ENCODE measurements at places on chromosomes 12 and 14.

DNA sequence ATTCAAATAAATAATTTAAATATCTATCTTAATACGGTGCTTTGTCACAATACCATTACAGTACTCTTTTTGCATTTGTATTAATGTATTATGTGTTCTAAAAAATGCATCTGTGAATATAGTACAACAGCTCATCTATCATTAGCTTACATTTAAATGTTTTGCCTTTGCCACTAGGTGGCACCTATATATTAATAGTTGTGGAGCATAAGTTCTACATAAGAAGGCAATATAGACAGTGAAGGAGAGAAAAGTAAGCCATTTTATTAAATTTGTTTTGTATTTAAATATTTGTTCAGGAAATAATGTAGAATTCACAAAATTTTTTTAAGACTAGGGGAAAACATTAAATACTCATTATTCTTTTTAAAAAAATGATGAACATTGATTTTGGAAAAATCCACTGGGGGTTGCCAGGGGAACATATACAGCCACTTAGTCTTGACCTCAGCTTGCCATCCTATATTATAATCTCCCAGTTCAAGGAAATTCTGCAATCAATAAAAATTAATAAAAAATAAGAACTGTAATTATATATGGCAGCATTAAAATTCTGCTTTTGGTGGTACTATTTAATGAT lies 9.8 kb downstream of the CCER1 start:
- peak; percentile 17 for DNase-seq

DNA sequence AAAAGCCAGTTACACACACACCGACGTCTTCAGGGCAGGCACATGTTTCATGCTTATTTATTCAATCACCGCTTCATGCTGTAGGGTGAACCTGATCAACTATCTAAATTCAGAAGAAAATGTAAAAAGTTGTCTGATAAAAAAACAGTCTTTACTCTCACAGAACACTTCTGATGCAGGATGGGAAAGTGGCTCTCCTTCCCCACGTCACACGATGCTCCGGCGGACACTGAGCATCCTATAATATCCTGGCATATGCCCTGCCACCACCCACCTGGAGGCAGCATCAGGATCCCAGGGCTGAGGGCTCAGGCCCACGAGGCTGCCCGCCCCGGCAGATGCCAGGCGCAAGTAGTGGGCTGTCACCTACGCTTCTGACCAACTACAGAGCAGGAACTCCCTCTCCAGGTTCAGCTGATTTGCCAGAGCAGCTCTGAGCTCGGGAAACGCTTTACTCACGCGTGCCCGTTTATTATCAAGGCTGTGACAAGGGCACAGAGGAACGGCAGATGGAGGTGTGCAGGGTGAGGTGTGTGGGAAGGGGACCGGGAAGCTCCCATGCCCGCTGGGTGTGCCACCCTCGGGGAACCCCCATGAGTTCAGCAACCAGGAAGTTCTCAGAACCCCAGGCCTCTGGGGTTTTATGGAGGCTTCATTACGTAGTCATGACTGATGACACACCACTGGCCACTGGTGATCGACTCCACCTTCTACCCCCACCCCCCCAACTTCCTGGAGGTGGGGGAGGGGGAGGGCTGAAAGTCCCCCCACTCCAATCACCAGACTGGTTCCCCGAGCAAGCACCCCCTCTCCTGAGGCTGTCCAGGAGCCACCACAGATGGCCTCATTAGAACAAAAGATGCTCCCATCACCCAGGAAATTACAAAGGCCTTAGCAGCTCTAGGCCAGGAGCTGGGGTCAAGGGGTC lies 32.1 kb downstream of the SLC15A4 start:
- DNase-seq: peak; percentile 9

- no peak for DNase-seq
These were observed 209.3 kb downstream of the TTC8 start for GRCh38 chr14:89033756-89034155.

GRCh38 chr12:96338852-96339471 lies 61.3 kb downstream of the CDK17 start:
- no peak for DNase-seq

GRCh38 chr14:23310546-23310945 lies 3.9 kb downstream of the BCL2L2 start:
- no peak for DNase-seq

- DNase-seq: no peak
These were observed 53.6 kb downstream of the FBXW8 start for GRCh38 chr12:116964054-116965050.

GRCh38 chr12:106044773-106045172 lies 94.0 kb downstream of the NUAK1 start:
- no peak for DNase-seq

GRCh38 chr14:20671597-20672283 lies 12.6 kb upstream of the RNASE4 start:
- no peak for DNase-seq

DNA sequence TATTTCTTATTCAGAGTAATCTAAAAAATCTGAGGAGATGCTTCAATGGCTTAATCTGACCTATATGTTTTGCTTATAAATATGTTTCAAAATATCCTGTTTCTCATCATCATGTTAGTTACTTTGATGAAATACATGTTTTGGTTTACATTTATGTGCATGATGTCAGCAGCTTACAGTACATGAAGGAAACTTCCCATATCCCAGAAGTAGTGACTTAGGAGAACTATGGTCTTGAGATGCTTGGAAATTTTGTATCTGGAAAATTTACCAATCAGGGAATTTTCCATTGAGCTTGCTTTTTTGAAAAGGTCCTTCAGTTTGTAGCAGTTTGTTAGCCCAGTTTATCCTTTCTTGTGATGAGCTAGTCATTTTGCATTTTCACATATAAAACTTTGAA lies 73.3 kb downstream of the RASSF8 start:
- DNase-seq: no peak

DNA sequence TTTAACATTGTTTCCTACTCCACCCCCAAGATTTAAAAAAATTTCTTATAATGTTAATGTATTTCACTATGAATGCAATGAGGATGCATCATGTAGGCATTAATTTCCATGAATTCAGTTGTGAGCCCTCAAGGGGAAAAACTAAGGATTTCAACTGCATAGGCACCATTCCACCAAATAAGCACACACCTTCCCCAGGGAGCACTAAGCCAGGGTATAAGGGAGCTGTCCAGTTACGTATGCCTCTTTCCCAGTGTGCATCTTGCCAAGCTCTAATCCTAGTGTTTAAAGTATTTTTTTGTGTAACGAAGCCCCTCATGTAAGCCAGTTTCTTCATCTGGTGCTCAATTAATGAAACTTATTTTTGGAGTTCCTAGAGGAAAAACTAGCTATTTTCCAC lies 6.6 kb downstream of the FERMT2 start:
- no peak for DNase-seq

- DNase-seq: no peak
These were observed at the start of gene CCDC198 for GRCh38 chr14:57493467-57494181. Gene CCDC198, minus strand, starts transcription at chr14:57493857. Its CDS starts 142 bp downstream, at chr14:57493715.

GRCh38 chr12:72509891-72510290 lies 237.7 kb downstream of the TRHDE start:
- no peak for DNase-seq

GRCh38 chr12:13247596-13247995 lies 51.1 kb downstream of the EMP1 start:
- DNase-seq: peak; percentile 71

DNA sequence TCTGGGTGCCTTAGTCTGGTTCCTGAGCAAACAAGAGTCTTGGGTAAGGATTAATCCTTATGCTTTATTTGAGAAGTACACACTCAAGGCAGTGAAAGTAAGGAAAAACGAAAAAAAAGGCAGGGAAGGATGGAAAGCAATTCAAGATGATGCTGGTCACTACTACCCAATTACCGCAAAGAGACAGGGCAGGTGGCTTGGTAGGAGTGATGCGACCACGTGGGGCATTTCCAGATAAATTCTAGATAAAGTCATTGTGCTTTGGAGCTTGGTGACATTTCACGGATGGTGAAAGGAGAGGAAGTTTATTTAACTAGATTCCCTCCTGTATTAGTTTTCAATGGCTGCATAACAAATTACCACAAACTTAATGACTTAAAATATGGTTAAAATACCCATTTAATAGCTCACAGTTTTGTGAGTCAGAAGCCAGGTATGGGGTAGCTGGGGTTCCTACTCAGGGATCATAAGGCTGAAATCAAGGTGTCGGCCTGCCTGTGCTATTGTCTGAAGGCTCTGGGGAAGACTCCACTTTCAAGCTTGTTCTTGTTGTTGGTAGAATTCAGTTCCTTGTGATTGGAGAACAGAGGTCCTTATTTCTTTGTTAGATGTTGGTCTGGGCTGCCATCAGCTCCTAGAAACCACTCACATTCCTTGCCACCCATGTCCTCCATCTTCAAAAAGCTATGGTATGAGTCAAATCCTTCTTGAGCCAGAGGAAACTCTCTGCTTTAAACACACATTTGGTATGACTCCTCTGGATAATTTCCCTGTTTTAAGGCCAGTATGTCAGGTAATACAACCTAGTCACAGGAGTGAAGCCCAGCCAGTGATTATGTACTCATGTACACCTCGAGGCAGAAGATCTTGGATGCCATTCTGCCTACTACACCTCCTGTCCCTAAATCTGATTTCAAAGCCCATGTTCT lies 5.6 kb upstream of the HMGA2 start:
- DNase-seq: peak; percentile 93

- DNase-seq: no peak
These were observed 8.8 kb upstream of the ANKRD33 start for GRCh38 chr12:51879102-51879501.

- DNase-seq: peak; percentile 15
These were observed 19.7 kb downstream of the BTBD6 start for GRCh38 chr14:105267820-105268548.

DNA sequence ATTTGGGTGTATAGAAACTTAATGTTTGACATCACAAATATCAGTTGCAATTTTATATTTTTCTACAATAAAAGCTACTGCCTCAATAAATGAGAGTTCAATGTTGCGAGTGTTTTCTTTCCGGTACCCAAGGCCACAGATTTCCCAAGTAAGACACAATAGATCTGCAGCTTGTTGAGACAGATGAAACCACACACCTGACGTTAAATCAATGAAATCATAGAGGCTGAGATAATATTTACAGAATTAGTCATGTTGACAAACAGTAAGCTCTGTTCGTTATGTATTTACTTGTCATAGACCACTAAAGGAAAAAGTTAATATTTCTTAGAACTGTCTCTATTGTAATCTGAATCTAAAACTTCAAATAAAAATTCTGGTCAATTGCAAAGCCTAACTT lies 49.2 kb upstream of the PTHLH start:
- DNase-seq: peak; percentile 89

GRCh38 chr14:38250331-38250730 lies 5.6 kb downstream of the CLEC14A start:
- DNase-seq: no peak

DNA sequence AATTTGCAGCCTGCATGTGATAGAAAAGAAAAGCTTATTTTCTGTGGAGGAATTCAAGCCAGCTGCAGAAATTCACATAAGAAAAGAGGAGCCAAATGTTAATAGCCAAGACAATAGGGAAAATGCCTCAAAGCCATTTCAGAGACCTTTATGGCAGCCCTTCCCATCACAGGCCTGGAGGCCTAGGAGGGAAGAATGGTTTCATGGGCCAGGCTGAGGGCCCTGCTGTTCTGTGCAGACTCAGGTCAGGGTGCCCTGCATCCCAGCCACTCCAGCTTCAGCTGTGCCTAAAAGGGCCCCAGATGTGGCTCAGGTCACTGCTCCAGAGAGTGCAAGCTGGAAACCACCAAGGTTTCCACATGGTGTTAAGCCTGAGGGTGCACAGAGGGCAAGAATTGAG lies 21.2 kb upstream of the CCDC88C start:
- DNase-seq: no peak

DNA sequence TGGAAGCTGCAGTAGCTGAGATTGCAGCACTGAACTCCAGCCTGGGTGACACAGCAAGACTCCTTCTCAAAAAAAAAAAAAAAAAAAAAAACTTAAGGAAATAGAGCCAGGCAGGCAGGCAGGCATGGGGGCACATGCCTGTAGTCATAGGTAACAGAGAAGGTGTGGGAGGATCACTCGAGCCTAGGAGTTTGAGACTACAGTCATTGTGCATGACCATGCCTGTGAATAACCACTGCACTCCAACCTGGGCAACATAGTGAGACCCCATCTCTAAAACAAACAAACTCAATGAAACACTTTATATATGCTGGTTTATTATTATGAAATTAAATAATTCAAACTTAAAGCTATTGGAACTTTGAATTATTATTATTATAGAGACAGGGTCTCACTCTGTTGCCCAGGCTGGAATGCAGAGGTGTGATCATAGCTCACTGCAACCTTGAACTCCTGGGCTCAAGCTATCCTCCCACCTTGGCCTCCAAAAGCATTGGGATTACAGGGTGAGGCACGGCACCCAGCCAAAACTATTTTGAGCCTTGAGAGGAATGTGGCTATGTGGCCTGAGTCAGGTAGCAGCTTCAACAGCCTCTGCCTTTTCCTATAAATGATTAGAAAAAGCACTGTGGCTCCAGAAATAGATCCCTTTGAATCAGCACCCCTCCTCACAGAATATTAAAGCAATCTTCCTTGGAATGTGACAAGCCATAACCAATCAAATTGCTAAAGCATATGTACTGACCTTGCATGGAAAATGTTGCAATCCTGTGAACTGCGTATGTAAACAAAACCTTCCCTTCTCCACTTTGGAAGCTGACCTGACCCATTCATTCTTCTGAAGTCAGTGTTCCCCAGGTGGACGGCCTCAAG lies 34.7 kb upstream of the YY1 start:
- peak; percentile 25 for DNase-seq

- no peak for DNase-seq
These were observed 47.8 kb downstream of the ATL1 start for GRCh38 chr14:50607761-50608160.

DNA sequence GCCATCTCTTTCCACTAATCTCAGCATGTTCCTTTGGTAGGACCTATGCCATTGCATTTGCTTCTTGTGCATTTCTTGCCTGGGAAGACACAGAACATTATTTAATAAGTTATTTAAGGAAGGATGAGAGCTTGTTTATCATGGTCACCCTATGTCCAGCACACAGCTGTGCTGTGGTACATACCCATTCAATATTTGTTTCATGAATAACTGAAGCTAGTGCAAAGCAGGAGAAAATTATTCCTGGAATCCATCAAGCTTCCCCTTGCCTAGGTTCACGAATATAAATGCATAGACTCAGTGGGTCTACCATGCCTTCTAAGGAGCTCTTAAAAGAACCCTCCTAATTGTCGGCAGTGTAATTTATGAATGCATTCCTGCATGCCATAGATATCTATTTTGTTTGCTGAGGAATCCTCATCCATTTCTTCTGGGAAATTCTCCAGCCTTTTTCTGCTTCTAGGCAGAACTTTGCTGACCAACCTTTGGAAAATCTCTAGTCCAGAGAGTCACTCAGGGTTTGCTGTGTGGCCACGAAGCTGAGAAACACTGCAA lies 599.8 kb upstream of the TMEM132C start:
- DNase-seq: no peak

GRCh38 chr14:103121846-103122584 lies 1.2 kb upstream of the TNFAIP2 start:
- DNase-seq: no peak

GRCh38 chr12:50927766-50928224 lies 24.5 kb upstream of the HIGD1C start:
- no peak for DNase-seq

GRCh38 chr14:68677476-68677875 lies 115.4 kb downstream of the ZFP36L1 start:
- peak; percentile 85 for DNase-seq

- DNase-seq: no peak
These were observed 64.4 kb upstream of the HSPB8 start for GRCh38 chr12:119114294-119114693.
